ENCODE measurements at places on chromosomes 4 and X.

GRCh38 chrX:45758319-45758718 is 557.6 kb upstream of the DIPK2B start:
- H3K27me3 ChIP-seq: no peaks in the 10 kb centered on the region
- no peak for DNase-seq
- H3K4me3 ChIP-seq: no peak overlapping the region

DNA sequence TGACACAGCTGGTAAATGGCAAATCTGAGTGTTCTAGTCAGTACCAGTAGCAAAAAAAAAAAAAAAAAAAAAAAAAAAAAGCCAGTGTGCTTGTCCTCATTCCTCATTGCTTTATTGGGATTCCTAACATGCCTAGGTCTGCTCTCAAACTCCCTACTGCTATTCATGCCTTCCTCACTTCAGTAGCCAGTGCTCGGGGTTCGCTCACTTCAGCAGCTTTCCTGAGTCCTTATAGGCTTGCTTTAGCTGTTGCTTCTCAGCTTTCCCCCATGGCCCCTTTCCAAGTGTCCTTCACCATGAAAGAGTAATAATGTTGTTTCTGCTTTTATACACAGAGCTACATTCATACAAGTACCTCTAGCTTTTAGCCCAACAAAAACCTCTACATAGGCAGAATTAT is 30.8 kb downstream of the SLITRK2 start:
- no peaks in the 10 kb centered on the region for H3K27me3 ChIP-seq
- no peaks in the 10 kb centered on the region for H3K36me3 ChIP-seq
- no peak overlapping the region for H3K4me3 ChIP-seq

- H3K36me3 ChIP-seq: no peaks in the 10 kb centered on the region
- H3K27ac ChIP-seq: no peak overlapping the region
- DNase-seq: no peak
- peaks cover 34% of the 10 kb centered on the region for H3K27me3 ChIP-seq
Measured at GRCh38 chr4:98663226-98664006, 5.0 kb upstream of the TSPAN5 start.

GRCh38 chrX:153469811-153470410 is 465 bp downstream of the HAUS7 start:
- H3K27me3 ChIP-seq: peaks cover 8% of the 10 kb centered on the region
- DNase-seq: peak; percentile 50
- peak overlapping the region; percentile 83 for H3K4me3 ChIP-seq
- H3K27ac ChIP-seq: no peak overlapping the region
- no peaks in the 10 kb centered on the region for H3K36me3 ChIP-seq

DNA sequence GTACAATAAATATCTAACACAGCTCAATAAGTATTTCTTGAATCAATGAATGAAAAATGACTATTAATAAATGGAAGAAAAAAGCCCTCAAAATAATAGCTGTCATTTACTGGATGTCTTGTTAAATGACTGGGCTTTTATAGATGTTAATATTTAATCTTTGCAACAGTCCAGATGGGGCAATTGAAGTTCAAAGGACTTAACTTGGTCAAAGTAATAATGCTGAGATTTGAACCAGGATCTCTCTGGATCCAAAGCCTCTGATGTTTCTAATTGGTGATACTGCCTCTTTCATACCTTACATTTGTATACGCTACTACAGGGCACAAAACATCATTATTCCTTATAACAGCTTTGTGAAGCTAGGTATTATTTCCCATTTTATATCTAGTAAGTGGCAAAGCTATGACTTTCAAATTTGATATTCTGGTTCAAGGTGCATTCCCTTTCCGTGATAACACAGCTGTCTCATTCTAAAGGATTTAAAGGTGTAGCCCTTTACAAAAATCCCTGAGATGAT is 72.6 kb downstream of the DCK start:
- peaks cover 4% of the 10 kb centered on the region for H3K27me3 ChIP-seq
- H3K4me3 ChIP-seq: no peak overlapping the region
- no peaks in the 10 kb centered on the region for H3K4me1 ChIP-seq
- no peaks in the 10 kb centered on the region for H3K36me3 ChIP-seq

- H3K4me1 ChIP-seq: peaks cover 46% of the 10 kb centered on the region
- peaks cover 16% of the 10 kb centered on the region for H3K36me3 ChIP-seq
- peak overlapping the region; percentile 92 for H3K4me3 ChIP-seq
- DNase-seq: peak; percentile 66
- peak overlapping the region; percentile 94 for H3K27ac ChIP-seq
Measured at GRCh38 chr4:89837385-89837992, 528 bp upstream of the SNCA start.

DNA sequence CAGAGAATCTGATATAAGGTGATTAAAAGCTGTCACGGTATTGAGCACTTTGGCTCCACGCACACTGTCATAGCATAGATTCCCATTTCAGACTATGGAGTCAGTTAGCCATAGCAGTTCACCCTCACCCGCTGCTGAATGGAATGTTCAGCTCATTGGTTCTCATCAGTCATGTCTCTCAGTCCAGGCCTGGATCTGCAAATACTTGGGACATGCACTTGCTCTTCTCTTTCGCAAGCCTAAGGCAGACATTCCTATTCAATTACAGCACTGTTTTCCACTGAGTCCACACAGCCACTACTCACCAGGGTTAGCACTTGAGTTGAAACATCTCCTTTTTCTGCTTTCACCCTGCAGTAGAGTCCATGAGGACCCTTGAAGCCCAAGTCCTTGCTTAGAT is 30.6 kb upstream of the SCML1 start:
- H3K27ac ChIP-seq: no peak overlapping the region
- no peak for DNase-seq
- no peaks in the 10 kb centered on the region for H3K4me1 ChIP-seq
- H3K4me3 ChIP-seq: no peak overlapping the region
- H3K36me3 ChIP-seq: peaks cover 18% of the 10 kb centered on the region
- no peaks in the 10 kb centered on the region for H3K27me3 ChIP-seq

DNA sequence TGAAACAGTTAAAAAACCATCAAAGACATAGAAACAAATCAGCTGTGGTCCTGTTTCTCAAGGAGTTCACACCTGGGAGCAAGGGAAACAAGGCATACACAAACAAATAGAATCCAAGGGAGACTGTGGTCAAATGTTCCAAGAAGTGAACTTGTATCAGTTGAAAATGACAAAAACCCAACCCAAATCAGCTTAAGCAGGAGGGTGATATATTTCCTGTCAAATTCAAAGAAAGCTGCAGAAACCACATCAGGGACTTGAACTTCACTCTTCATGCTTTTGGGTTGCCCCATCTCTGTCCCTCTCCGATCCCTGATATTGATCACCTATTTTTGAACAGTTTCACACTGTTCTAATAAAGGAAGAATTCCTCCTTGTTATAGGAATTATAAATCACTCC is 148.6 kb upstream of the FMR1 start:
- no peaks in the 10 kb centered on the region for H3K36me3 ChIP-seq
- no peak overlapping the region for H3K27ac ChIP-seq
- DNase-seq: no peak
- H3K4me3 ChIP-seq: no peak overlapping the region
- peaks cover 5% of the 10 kb centered on the region for H3K27me3 ChIP-seq
- H3K4me1 ChIP-seq: no peaks in the 10 kb centered on the region

GRCh38 chrX:4397471-4397870 is 684.0 kb upstream of the PRKX start:
- H3K27me3 ChIP-seq: no peaks in the 10 kb centered on the region
- no peak for DNase-seq
- H3K27ac ChIP-seq: no peak overlapping the region
- H3K36me3 ChIP-seq: no peaks in the 10 kb centered on the region
- no peaks in the 10 kb centered on the region for H3K4me1 ChIP-seq

DNA sequence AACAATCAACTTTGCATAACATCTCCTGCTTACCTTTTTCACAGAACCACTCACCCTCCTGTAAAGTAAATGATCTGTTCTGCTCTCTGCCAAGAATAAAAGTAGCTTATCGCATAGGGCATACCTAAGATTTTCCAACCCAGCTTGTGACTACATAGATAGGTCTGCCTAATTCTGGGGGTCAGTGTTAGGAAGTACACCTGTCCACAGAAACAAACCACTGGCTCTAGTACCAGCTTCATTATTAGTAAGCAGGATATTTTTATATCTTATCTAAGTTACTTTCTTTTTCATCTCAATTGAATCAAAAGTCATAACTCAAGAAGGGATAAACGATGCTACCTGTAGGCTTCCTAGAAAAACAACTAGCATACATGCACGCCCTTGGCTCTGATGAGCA is 23.8 kb downstream of the CXCL1 start:
- peaks cover 7% of the 10 kb centered on the region for H3K27me3 ChIP-seq
- H3K27ac ChIP-seq: no peak overlapping the region
- H3K4me1 ChIP-seq: no peaks in the 10 kb centered on the region
- no peaks in the 10 kb centered on the region for H3K36me3 ChIP-seq
- no peak overlapping the region for H3K4me3 ChIP-seq

DNA sequence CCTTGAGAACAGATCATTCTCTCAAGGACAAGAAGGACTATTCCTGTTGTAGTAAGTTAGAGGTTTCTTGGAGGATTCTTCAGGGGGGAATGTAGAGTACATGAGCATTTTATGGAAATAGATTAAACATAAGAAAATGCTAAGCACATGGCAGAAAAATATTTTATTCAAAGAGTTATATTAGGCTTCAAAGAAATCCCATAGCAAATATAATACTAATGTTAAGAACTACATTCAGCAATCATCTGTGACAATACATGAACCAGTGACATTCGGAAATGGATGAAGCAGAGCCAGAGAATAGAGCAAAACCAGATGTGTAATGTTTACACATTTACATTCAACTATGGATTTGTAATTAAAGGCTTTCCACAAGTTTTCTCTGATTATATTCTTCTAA is 288.6 kb downstream of the NAF1 start:
- no peak for DNase-seq
- no peak overlapping the region for H3K4me3 ChIP-seq
- no peaks in the 10 kb centered on the region for H3K27me3 ChIP-seq

DNA sequence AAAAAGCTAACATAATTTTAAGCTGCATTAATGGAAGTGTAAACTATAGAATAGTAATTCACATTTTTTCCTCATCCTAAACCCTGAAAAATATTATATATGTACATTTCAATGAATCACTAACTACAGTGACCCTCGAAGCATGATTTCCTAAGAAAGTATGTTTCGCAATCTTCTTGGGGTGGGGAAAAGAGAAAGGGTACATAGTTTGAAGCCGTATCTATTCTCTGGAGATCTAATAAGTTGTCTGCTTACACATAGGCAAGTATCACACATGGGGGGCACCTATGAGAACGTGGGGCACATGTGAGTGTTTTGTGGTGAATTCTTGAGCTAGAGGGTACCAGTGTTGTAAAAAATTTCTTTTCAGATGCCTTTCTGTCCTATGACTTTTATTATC is 71.2 kb downstream of the JADE1 start:
- H3K4me3 ChIP-seq: no peak overlapping the region
- H3K27ac ChIP-seq: no peak overlapping the region
- no peaks in the 10 kb centered on the region for H3K27me3 ChIP-seq
- H3K36me3 ChIP-seq: peaks cover 10% of the 10 kb centered on the region
- no peak for DNase-seq

GRCh38 chrX:119706616-119707015 is 13.6 kb upstream of the SEPTIN6 start:
- DNase-seq: no peak
- H3K4me3 ChIP-seq: no peak overlapping the region
- peaks cover 8% of the 10 kb centered on the region for H3K27me3 ChIP-seq
- no peak overlapping the region for H3K27ac ChIP-seq
- no peaks in the 10 kb centered on the region for H3K4me1 ChIP-seq

GRCh38 chr4:185764876-185765275 is 47.1 kb downstream of the SORBS2 start:
- no peak overlapping the region for H3K4me3 ChIP-seq
- H3K36me3 ChIP-seq: no peaks in the 10 kb centered on the region
- H3K27me3 ChIP-seq: peaks cover 11% of the 10 kb centered on the region
- no peak overlapping the region for H3K27ac ChIP-seq
- no peak for DNase-seq

DNA sequence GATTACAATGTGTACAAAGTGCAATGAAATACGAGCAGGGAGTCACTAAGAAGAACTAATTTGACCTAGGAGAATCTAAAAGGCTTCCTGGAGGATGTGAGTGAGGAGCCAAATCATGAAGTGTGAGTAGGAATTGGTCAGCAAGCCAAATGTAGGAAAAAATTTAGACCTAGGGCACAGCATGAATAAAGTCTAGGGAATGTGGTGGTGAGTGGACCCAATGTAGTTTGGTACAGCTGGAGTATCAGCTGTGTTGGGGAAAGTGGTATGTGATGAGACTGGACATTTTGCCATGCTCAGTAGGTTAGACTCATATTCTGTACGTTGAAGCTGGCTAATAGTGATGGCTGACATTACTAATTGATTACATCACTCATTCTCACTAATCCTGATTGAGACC is 191.0 kb downstream of the AFF2 start:
- no peaks in the 10 kb centered on the region for H3K27me3 ChIP-seq
- H3K4me3 ChIP-seq: no peak overlapping the region
- H3K36me3 ChIP-seq: no peaks in the 10 kb centered on the region
- H3K27ac ChIP-seq: no peak overlapping the region

DNA sequence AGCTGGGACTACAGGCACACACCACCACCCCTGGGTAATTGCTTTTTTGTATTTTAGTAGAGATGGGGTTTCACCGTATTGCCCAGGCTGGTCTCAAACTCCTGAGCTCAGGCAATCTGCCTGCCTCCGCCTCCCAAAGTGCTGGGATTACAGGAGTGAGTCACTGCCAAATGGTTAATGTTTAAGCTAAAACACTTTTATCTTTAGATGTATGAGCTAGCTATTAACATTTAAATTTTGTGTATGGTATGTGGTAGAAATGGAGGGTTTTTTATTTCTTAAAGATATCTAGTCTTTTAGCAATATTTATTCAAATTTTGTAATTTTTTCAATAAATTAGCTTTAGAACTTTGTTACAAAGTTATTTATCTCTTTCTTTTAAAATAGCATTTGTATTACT is 1659.8 kb upstream of the ADGRL3 start:
- H3K27me3 ChIP-seq: peaks cover 4% of the 10 kb centered on the region
- no peak for DNase-seq
- no peak overlapping the region for H3K4me3 ChIP-seq
- no peak overlapping the region for H3K27ac ChIP-seq
- no peaks in the 10 kb centered on the region for H3K4me1 ChIP-seq

- H3K36me3 ChIP-seq: peaks cover 8% of the 10 kb centered on the region
- H3K4me3 ChIP-seq: no peak overlapping the region
- peak overlapping the region; percentile 7 for H3K27ac ChIP-seq
Measured at GRCh38 chr4:52945326-52945898, 83.3 kb downstream of the RASL11B start.

DNA sequence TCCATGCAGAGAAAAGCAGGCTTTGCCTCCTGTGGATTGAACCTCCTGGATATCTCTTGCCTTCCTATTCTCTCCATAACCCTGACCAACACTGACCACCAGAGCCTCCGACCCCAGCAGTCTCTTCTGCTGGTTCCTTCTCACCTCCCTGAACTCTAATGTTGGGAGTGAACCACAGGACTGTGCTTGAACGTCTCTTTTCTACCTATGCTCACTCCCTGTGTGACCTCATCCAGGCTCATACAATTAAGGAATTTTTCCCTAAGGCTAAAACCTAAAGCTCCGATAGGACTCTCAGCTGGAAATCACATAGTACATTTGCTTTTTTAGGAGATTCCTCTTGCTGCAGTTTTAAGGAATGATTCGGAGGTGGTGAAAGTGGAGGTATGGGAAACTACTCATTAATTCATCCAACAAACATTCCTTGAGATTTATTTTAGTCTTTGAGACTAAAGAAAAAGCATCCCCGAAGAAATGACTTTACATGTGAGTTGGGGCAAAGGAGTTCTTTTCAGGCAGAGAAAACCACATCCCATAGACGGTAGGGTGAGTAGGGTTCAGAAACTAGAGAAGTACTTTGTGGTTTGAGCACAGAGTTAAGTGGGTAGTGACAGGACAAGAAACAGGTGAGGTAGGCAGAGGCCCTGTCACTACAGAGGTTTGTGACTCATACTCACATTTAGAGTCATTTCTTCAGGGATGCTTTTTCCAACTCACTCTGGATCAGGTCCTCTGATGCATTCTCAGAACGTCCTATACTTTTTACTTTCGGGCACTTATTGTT is 30.8 kb downstream of the NDNF start:
- no peak for DNase-seq
- peaks cover 73% of the 10 kb centered on the region for H3K36me3 ChIP-seq
- peak overlapping the region; percentile 50 for H3K27ac ChIP-seq
- no peak overlapping the region for H3K4me3 ChIP-seq
- no peaks in the 10 kb centered on the region for H3K27me3 ChIP-seq
